ENCODE measurements at places on chromosomes 6 and 20. TPM values are rescaled to one million over a fixed set of nuclear protein-coding genes. Genes with fewer than 3 reads are reported as not detected.

- DNase-seq = no peak
Measured at GRCh38 chr6:138979813-138980668, 8.0 kb downstream of the REPS1 start.

GRCh38 chr6:157845493-157846259 is 22.6 kb downstream of the SNX9 start:
- DNase-seq = no peak

- no peak for DNase-seq
Measured at GRCh38 chr20:3156811-3157619, 2.6 kb downstream of the FASTKD5 start.

The PCK1 gene
- total RNA-seq = not detected

The SNAP25 gene
- 5.8 TPM for total RNA-seq

DNA sequence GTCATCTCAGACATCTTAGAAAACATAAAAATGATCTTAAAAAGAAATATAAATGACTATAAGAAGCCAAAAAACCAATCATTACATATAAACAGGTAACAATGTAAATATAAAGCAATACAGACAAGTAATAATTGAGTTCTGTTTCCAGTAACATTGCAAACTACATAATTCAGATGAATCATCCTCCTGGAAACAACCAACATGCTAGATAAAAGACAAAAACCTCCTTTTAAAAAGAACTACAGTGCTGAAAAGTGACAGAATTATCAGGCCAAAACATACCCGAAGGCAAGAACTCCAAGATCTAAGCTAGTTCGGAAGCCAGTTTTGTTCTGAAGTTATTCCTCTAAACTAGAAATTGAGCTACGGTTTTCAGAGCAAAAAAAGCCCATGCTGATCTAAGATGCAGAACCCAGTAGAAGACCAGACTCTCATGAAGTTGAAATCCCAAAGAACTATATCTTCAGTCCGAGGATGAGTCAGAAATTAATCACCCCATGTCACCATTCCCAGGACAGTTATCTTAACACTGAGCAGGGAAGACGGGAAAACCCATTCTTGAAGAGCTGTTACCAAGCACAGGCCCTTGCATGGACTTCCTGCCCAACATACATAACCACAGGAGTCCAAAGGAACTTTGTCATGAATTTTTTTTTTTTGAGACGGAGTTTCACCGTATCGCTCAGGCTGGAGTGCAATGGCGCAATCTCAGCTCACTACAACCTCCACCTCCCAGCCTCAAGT is 9.8 kb downstream of the PGM3 start:
- DNase-seq = no peak

- no peak for DNase-seq
Measured at GRCh38 chr6:111971866-111972532, 81.9 kb upstream of the CCN6 start.

The OR2H2 gene
- total RNA-seq = not detected

The SIRPD gene
- total RNA-seq = not detected

The EPB41L1 gene
- 7.1 TPM for total RNA-seq

The RNASET2 gene
- total RNA-seq = 11.9 TPM

- peak; percentile 95 for DNase-seq
Measured at GRCh38 chr6:110528101-110528929, 51.9 kb upstream of the SLC22A16 start.

The SAMD10 gene
- total RNA-seq = 7.2 TPM

GRCh38 chr20:40265825-40266533 is 423.1 kb downstream of the MAFB start:
- DNase-seq = peak; percentile 76

DNA sequence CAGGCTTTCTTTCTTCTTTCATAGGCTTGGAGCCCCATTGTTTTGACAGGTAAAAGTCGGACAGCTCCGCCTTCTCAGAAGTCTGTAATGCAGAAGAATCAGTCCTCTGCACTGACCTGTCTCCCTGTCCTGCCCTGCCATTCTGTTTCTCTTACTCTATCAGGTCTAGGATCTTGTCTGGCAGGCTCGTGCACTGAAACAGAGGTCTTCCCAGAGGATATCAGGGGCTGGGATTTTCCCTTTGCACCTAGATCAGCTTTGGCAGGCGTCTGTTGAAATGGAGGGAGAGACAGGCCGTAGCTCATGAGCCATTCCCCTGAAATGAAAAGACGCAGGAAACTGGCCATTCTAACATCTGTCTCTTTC is 25.0 kb downstream of the KIF3B start:
- no peak for DNase-seq

- no peak for DNase-seq
Measured at GRCh38 chr6:84597238-84597875, 167.0 kb downstream of the TBX18 start.

DNA sequence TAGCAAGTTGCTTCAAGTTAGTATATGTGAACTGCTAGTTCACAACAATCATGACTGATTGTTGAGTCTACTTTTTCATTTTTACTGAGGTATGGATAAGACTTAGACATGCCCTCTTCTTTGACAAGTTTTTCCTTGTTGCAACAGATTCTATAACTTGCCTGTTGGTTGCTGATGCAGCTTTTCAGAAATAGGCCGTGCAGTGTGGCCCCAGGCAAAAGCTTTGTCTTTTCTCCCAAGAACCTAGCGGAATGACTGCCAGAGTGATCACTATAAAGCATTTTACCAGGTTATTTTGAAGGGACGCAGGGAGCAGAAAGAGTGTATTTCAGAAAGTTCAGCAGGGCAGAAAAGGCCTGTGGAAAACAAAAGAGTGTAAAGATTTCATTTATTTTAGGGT is 16.0 kb downstream of the HECA start:
- no peak for DNase-seq

DNA sequence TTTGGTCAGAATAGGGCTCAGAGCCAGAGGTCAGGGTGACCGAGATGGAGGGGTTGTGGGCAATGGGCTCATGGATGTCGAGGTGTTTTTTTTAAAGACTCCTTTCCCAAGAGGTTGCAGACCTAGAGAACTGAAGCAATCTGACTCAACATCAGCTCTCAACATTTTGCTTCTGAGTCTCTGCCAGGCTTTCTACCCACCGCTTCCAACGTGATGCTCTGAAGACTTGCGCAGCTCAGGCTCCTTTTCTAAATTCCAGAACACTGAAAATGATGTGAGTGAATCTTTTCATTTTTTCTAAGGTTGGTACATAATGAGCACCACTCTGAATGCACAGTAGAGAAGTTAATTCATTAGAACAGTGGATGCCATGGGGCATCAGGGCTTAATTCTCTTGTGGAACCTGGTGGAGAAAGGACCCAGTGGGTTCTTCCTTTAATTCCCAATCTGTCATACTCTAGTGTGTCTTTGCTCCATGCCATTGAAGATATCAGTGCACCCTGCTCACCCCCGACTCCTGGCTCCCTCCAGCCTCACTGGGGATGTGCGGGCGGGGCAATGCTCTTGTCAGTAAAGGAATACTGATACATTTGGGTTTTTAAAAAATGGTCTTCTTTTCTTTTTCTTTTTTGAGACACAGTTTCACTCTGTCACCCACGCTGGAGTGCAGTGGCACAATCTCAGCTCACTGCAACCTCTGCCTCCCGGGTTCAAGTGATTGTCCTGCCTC is 17.0 kb upstream of the KIF13A start:
- no peak for DNase-seq

The OXT gene
- not detected for total RNA-seq

The OPRL1 gene
- 0.46 TPM for total RNA-seq

GRCh38 chr6:761997-762396 is 69.1 kb upstream of the EXOC2 start:
- no peak for DNase-seq

DNA sequence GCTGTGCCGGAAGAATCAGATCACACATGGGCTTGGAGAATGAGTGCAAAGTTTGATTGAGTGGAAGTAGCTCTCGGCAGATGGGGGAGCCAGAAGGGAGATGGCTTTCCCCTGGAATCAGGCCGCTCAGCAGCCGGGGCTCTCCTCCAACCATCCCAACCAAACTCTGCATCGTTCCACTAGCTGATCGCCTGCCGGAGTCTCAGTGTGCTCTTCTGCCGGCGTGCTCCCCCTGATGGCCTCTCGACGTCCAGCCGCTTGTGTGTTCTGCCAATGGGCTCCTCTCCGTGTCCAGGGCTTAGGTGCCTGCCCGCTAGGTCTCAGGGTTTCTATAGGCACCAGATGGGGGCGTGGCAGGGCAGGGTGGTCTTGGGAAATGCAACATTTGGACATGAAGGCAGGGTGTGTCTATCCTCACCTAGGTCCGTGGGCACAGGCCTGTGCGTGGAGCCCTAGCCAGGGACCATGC is 4.9 kb upstream of the BIRC7 start:
- peak; percentile 33 for DNase-seq
